ENCODE measurements at places on chromosomes 6 and 20. TPM values are rescaled to one million over a fixed set of nuclear protein-coding genes. Genes with fewer than 3 reads are reported as not detected.

Gene DYNLT2
- total RNA-seq: 2.4 TPM

- H3K4me1 ChIP-seq: no peaks in the 10 kb centered on the region
- H3K36me3 ChIP-seq: no peaks in the 10 kb centered on the region
- no peak overlapping the region for H3K27ac ChIP-seq
- H3K4me3 ChIP-seq: no peak overlapping the region
- DNase-seq: no peak
These were observed 12.7 kb downstream of the FNDC1 start for GRCh38 chr6:159181914-159182313.

DNA sequence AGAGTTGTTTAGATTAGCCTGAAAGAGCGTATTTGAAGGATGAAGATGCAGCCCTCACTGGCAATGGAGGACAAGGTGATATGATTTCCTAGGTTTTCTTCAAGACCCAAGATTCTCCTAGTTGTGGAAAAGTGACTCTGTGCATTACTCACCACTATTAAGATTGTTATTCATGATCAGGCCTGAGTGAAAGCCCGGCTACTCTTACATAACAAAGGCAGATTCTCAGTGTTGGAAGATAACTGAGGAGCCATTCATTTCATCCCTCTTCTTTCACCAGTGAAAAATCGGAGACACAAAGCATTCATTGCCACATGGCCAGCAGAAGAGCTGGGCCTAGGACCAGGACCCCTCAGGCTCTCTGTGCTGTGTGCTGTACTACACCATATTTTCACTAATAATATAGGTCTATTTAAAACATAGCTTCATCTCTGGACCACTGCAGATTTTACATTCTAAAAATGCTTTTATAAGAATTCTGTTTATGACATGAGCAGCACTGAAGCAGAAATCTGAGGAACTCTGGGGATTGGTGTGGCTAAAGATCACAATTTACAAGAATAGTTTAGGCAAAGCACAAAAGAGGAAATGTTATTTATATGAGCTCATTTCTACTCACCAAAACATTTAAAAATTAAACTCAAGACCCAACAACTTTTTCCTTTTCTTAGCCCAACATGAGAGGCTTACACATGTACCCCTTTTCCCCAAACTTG lies 181.9 kb upstream of the CCN2 start:
- DNase-seq: peak; percentile 22
- H3K27me3 ChIP-seq: no peaks in the 10 kb centered on the region
- no peaks in the 10 kb centered on the region for H3K36me3 ChIP-seq

Gene IRF4
- 0.37 TPM for total RNA-seq

Gene ZSCAN23
- 5.4 TPM for total RNA-seq

GRCh38 chr6:127520066-127520465 lies 931 bp upstream of the MTCL3 start:
- H3K36me3 ChIP-seq: no peaks in the 10 kb centered on the region
- H3K27me3 ChIP-seq: no peaks in the 10 kb centered on the region
- H3K27ac ChIP-seq: no peak overlapping the region
- peak overlapping the region; percentile 73 for H3K4me3 ChIP-seq
- peaks cover 16% of the 10 kb centered on the region for H3K4me1 ChIP-seq
- peak; percentile 19 for DNase-seq

DNA sequence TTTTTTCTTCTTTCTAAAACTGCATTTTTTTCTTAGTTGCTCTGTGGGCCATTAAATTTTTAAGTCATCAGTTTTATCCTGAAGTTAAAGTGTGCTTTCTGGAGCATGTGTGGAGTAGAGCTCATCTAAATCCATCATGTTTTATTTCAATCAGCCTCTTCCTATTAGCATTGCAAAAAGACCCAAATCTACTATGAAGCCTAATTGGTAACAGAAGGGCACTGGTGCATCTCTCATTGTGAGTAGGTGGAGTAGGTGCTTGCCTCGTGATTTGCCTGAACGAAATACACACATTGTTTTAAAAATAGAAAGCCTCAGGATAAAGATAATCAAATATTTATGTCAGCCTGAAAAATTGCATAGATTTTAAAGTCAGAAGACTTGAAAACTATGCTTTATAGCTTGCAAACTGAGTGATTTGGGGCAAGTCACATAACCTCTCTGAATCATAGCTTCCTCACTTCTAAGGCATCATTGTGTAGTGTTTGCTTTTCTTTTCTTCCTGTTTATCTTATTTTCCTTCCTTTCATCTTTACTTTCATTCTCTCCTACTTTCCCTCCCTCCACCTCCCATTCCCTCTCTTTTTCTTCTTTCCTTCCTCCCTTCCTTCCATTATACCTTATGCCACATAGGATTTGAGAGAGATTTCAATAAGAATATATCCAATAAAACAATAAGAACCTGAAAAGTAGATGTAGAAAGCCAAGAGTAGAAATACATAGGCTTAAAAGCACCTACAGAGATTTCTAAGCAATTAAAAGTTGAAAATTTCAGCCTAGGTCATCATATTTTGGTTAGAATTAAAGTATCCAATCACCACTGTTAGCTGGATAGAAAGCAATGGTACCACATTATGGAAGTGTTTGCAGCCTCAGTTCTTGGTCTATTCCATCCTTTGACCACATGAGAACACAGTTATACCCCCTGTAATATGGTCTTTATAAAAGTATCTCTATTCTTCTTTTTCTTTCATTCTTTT lies 49.6 kb upstream of the RNF146 start:
- H3K27me3 ChIP-seq: no peaks in the 10 kb centered on the region
- no peaks in the 10 kb centered on the region for H3K36me3 ChIP-seq
- no peak for DNase-seq
- H3K27ac ChIP-seq: no peak overlapping the region

Gene PAQR8
- 1.5 TPM for total RNA-seq

Gene RHAG
- total RNA-seq: not detected

- peaks cover 9% of the 10 kb centered on the region for H3K27me3 ChIP-seq
- H3K4me3 ChIP-seq: no peak overlapping the region
- no peaks in the 10 kb centered on the region for H3K36me3 ChIP-seq
- H3K27ac ChIP-seq: no peak overlapping the region
- no peak for DNase-seq
These were observed 411.2 kb upstream of the SULF2 start for GRCh38 chr20:48196486-48196885.

Gene BACH2
- 1.9 TPM for total RNA-seq

DNA sequence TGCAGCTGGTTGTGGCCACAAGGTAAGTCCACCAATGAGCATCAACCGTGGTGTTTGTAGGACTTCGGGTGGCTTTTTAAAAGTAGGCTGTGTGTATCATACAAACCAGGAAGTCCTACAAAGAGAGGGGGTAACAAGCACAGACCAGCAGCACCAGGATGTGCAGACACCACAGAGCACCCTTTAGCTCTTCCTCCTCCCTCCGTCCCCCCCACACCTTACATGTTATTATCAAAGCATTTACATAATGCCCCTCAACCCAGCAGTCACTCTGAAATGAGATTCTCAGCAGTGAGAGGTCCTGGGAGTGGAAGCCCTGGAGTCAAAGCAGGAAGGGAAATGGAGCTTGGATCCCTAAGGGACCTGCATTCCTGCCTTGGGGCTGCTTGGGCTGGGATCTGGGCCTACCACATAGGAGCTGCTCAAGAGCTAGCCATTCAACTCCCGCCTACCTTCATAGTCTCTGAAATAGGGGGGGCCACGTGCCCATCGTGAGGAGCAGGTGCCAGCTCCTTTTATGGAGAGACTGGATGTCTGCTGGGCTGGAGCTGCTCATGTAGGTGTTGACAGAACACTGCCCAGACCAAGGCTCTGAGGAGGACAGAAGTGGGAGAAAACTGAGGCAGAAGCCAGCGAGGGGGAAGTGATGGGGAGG lies 90.6 kb downstream of the PSMB1 start:
- no peak for DNase-seq
- no peak overlapping the region for H3K4me3 ChIP-seq

- H3K27ac ChIP-seq: no peak overlapping the region
- no peaks in the 10 kb centered on the region for H3K36me3 ChIP-seq
- H3K4me3 ChIP-seq: no peak overlapping the region
- H3K4me1 ChIP-seq: no peaks in the 10 kb centered on the region
These were observed 18.4 kb upstream of the MMP24 start for GRCh38 chr20:35207950-35208611.

DNA sequence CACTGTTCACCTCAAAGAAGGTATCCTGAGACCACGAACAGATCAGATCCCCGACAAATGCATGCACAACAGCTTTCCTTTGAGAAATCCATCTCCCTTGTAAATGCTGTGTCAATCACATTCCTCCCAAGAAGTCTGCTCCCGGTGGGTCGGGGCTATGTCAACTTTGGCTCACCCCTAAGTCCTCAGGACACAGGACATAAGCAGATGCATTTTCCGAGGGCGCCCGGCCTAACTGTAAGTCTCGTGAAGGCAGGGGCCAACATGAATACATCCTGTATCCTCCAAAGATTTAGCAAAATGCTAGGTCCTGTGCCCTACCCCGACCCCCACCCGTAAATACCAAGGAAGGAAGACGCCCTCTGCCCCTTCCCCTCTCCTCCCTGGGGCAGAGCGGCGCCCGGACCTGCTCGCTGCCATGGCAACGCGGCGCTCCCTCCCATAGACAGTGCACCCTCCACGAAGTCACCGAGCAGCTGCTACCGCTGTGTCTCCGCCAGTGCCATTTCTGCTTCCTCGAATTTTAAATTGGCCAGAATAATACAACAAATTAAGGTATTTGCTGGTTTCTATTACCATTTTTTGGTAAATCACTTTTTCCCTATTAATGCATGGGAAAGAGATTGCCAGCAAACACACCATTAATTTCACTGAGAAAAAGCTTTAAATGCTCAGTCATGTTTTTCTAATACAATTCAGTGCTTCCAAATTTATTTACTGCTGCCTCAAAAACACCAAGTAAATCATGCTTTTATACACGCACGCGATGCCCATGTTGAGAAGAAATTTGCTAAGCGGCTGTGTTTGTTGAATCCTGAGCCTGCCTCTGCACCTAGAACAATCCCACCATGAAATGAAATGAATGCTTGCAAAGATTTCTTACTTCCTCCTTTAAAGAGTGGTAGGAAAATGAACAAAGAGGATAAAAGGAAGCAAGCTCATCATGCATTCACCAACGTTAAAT lies 100.6 kb downstream of the PCSK2 start:
- H3K36me3 ChIP-seq: no peaks in the 10 kb centered on the region
- H3K4me1 ChIP-seq: peaks cover 27% of the 10 kb centered on the region
- no peak for DNase-seq
- no peak overlapping the region for H3K27ac ChIP-seq
- no peak overlapping the region for H3K4me3 ChIP-seq

DNA sequence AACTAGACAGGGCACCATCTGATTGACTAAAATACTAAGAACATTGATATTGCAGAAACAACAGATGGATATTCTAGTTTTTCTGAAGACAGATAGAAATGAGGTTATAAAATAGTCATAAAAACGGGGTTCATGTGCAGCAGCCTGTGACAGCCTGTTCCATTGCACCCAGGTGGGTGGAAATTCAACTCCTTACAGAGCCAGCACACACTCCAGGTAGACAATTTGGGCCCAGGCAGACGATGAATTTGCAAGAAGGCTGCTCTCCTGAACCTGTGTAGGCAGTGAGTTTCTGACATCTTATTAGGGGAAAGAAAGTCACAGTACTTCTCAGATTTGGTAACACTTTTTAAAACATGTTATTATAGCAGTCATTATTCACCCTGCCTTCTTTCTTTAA lies 414.1 kb downstream of the PHF3 start:
- H3K4me3 ChIP-seq: no peak overlapping the region
- H3K4me1 ChIP-seq: no peaks in the 10 kb centered on the region

Gene TSPO2
- not detected for total RNA-seq

- H3K4me1 ChIP-seq: peaks cover 9% of the 10 kb centered on the region
- DNase-seq: peak; percentile 35
- peak overlapping the region; percentile 97 for H3K27ac ChIP-seq
- H3K4me3 ChIP-seq: peak overlapping the region; percentile 91
These were observed 577 bp upstream of the SCAND1 start for GRCh38 chr20:35954907-35955251.

DNA sequence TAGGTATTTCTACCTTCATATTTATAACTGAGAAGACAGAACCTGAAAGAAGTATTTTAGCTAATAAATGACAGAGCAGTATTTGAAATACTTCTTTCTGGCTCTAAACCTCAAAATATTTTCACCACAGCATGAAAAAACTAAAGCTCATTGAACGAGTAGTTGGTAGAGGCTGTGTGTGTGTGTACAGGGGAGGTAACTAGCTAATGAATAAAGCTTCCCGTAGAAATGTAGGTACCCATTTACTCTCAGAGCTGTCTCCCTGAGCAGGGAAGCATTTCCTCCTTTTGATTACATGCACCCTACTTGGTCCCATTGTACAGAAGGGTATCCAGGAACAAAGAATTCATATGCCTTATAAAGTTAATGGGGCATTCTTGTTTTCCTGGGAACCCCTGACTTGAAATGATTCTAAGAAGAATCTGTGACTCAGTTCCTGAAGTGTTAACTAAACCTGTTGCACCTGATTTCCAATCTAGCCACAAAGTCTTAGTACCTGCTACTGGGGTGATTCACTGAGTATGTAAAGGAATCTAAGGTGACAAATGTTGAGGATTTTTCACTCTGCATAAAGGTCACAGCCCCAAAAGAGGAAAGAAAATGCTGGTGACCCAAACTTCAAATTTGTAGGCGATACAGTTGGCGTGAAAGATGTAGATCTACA lies 12.5 kb downstream of the CRYBG1 start:
- no peak overlapping the region for H3K4me3 ChIP-seq
- H3K27ac ChIP-seq: no peak overlapping the region
- H3K4me1 ChIP-seq: no peaks in the 10 kb centered on the region
- DNase-seq: no peak
- no peaks in the 10 kb centered on the region for H3K36me3 ChIP-seq

DNA sequence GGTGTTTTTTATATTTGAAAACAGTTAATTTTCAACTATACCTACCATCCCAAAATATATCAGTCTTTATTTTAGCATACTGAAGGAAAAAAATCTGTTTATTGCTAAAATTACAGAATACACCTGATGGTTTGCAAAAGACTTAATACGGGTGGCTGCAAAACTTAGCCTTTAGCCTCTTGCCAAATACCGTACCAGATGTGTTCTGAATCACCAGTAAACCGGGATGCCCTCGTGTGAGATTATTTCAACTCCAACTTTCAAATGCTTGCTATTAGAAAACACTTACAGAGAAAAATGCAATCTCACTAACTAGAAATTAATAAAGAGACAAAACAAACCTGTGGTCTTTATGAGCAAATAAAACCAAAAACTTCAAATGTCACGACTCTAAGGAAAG lies 36.0 kb downstream of the REV3L start:
- no peak overlapping the region for H3K27ac ChIP-seq
- no peak for DNase-seq
- H3K27me3 ChIP-seq: no peaks in the 10 kb centered on the region
- H3K36me3 ChIP-seq: no peaks in the 10 kb centered on the region
- H3K4me1 ChIP-seq: peaks cover 26% of the 10 kb centered on the region

GRCh38 chr6:135323202-135323668 lies 142.1 kb downstream of the MYB start:
- H3K27ac ChIP-seq: no peak overlapping the region
- no peak for DNase-seq
- H3K27me3 ChIP-seq: no peaks in the 10 kb centered on the region
- no peaks in the 10 kb centered on the region for H3K36me3 ChIP-seq

DNA sequence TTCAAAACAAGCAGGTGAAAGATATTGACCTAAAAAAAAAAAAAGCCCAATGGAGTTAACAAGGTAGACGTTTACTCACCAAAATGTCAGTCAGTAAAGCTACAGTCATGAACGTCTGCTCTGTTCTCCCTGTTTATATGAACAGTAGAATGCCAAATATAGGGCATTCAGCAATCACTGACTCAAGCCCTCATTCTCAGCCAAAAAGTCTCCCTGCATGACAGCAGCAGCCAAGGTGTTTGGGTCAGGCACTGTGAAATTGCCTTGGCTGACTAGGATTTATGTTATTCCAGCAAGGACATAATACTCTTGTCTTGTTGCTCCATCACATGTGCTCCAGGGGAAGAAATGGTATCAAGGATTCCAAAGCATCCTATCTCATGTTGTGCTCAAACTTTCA lies 194.7 kb upstream of the RSPO3 start:
- no peak overlapping the region for H3K27ac ChIP-seq
- H3K4me3 ChIP-seq: no peak overlapping the region
- DNase-seq: no peak
- H3K36me3 ChIP-seq: no peaks in the 10 kb centered on the region
- no peaks in the 10 kb centered on the region for H3K4me1 ChIP-seq
